PC-9 (cell line): ENCODE measurements at places on chromosomes 1 and 21. TPM values are rescaled to one million over a fixed set of nuclear protein-coding genes. Genes with fewer than 3 reads are reported as not detected.
A peak's percentile ranks its signal among the peaks of the same experiment; 100 is the strongest.

The TCEA3 gene
- 2.7 and 3.5 TPM in 2 replicates for total RNA-seq

The PLXNA2 gene
- total RNA-seq, result 10.2 and 15.6 TPM in 2 replicates

The GJB5 gene
- total RNA-seq, result 18.1 and 20.0 TPM in 2 replicates

The OR2T29 gene
- total RNA-seq, result not detected in 2 replicates

The CELA2B gene
- not detected in 2 replicates for total RNA-seq

The CLSTN1 gene
- total RNA-seq, result 138 and 140 TPM in 2 replicates

The LIN28A gene
- total RNA-seq, result not detected in 2 replicates

The CCDC181 gene
- total RNA-seq, result 0.37 TPM in 1 of 2 replicates, not detected in the other

The CD247 gene
- total RNA-seq, result not detected in 2 replicates

The BPNT1 gene
- total RNA-seq, result 41.5 and 50.8 TPM in 2 replicates

The SAMD11 gene
- 0.59 and 2.2 TPM in 2 replicates for total RNA-seq

The SLC6A17 gene
- 3.2 and 4.5 TPM in 2 replicates for total RNA-seq

The PGBD5 gene
- not detected in 2 replicates for total RNA-seq

The ESPN gene
- total RNA-seq, result 18.6 and 32.3 TPM in 2 replicates

The TMIGD3 gene
- not detected in 2 replicates for total RNA-seq

DNA sequence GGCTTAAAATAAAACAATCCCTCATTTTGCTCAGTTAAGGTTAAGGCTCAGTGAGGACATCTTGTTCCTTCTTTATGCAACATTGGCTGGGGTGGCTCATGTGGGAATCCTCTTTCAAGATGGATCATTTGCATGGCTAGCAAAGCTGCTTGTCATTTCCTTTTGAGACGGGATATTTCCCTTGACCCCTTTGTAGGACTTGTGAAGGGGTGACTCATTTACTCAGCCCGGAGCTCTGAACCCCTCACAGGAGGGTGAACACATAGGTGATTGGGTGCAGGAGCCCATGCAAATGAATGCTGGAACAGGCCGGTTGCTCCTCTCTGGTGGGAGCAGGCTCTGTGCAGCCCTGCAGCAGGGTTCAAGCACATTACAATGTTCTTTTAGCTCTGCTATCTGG, 15.8 kb upstream of the C8A start:
- no peak for DNase-seq

DNA sequence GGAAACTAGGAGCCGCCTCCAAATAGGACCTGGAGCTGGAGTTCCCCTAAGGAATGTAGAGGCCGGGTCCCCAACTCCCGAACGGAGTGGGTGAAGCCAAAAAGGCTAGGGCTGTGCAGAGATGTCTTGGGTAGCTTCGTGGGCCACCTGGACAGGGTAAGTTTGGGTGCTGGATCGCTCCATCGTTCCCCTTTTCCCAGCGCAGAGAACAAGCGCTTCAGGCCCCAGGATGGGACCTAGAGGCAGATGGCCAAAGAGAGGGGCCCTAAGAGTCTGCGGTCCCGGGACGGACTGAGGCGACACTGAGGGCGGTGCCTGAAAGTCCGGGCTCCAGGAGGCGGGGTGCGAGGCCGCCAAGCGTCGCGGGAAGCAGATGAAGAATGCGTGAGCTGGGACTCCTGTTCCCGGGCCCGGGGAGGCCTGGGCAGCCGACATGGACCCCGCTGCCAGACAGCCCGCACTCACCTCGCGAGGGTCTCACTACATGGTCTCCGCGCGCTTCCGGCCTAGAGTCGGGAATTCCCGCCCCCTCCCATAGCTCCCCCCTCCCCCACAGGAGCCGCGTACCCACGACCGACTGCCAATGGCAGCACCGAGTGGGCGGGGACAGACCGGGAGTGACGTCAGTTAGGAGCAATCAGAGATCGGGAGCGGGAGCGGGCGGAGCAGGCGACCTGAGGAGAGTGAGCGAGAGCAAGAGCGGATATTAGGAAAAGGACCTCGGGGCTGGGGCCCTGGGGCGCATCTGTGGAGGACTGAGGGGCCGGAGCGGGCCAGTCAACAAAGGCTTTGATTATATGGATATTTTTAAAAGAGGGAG, at the start of gene SLC39A1:
Gene SLC39A1, minus strand, starts transcription at position 508 of the 820 bp plus-strand sequence. CDS start 822 bp downstream, outside the sequence.
- peak; percentile 91 for DNase-seq

- no peak for DNase-seq
Measured at GRCh38 chr1:224321706-224322105, 8.3 kb downstream of the NVL start.

GRCh38 chr1:7247791-7248548, 462.7 kb downstream of the CAMTA1 start:
- no peak for DNase-seq

DNA sequence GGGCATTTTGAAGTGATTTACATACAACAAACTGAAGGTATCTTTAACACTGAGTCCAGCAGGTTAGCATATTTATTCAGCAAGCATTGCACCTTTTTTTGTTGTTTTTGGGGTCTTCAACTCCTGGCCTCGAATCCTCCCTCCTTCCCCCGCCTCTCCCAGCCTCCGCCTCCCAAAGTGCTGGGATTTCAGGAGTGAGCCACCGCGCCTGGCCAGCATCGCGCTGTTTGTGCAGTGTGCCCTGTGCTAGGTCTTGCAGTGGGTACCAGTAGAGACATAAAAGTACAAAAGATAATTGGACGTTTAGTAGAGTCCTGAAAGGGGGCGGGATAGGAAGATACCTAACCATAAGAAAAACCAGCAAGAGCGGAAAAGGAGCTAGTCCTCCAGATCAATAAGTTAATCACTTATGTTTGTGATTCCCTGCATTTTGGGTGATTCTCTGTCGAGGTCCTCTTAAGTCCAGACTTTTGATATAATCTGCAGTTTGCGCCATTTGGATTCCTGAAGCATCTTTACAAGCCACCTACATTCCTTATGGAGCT, 111.8 kb downstream of the OSBPL9 start:
- no peak for DNase-seq

DNA sequence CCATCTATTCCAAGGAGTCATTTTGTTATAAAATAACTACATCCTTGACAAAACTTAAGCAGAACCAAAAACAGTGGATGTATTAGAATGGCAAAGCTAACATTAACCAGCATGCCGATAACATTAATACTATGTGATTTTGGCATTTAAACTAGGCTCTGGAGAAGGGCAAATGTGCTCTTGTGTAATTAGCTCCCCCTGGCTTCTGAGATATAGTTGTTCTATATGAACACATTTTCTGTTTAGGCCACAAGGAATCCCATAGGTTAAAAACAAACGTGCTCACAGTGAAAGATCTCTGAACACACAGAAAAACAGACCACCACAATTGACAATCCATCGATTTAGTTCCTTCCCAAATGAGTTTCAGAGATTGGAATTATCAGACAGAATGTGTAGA, 57.4 kb upstream of the TARS2 start:
- no peak for DNase-seq

DNA sequence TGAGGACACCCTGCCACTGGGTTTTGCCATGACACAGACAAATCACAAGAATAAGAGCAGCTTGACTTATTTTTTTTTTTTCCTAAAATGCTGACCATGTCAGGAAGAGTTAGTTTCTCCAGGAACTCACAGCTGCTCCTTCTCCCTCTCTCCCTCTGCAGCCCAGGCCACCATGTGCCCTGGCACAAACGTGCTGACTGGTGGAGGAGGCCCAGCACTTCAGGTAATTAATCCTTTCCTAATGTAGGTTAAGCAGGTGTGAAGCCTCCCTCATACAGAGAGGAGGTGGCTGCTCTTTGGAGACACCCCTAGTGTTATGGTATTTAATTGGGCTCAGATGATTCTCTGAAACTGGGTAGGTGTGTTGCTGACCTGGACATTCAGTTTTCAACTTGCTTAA, 129.8 kb upstream of the USH2A start:
- no peak for DNase-seq

GRCh38 chr1:2532485-2533160, 2.6 kb upstream of the HES5 start:
- no peak for DNase-seq

DNA sequence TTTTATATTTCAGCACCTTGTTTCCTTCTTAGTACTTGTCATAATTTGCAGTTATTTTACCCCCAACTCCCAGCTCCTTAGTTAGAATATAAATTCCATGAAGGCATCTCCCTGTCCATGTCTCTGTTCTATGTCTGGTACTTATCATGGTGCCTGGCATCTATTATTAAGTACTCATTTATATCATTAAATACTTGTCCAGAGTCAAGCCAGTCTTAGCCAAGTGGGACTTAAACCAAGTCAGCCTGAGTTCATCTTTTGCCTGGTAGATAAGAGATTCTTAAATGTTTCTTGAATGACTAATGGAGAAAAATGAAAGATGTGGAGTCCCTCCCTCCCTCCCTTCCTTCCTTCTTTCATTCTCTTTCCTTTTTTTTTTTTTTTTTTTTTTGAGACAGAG, 9.4 kb downstream of the SLC25A44 start:
- DNase-seq, result no peak

DNA sequence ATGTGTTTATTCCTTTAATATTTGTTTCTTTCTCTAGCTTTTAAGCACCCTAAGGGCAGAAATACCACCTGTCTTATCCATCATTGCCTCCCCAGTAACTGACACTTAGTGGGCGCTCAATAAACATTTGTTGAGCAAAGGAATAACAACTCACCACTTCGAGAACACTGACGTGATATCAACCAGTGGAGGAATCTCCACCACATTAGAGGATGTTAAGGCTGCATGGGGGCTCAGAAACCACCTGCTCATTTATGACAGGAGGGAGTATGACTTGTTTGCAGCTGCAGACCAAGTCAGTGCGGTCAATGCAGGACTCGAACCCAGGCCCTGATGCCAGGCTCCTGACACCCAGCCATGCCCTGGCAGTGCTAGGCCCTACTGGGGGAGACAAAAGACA, 102.6 kb downstream of the MRPL37 start:
- no peak for DNase-seq

GRCh38 chr1:234549447-234550021, 60.4 kb downstream of the IRF2BP2 start:
- DNase-seq, result no peak

- no peak for DNase-seq
Measured at GRCh38 chr1:198794498-198794897, 155.7 kb downstream of the PTPRC start.

- peak; percentile 74 for DNase-seq
Measured at GRCh38 chr1:206503591-206504362, 3.6 kb upstream of the RASSF5 start.

DNA sequence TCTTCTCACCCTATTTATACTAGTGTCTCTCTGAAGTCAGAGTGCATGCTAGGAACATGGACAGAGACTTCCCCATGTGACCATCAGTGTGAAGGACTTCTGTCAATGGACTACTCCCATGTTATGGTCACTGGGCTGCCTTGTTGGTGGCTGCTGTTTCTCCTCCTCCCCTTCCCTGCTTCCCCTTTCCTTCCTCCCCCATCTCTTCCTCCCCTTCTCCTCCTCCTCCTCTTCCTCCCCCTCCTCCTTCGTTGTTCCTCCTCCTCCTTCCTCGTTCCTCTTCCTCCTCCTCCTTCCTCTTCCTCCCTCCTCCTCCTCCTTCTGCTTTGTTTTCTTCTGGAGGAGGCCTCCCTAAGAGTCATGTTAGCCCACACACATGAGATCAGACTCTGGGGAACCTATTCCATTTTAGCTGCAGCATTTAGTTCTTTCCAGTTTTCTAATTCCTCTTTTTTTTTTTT, 35.8 kb downstream of the IER5 start:
- no peak for DNase-seq

GRCh38 chr1:172658871-172659453, at the start of gene FASLG:
FASLG (plus strand) TSS chr1:172659103; CDS start chr1:172659202, 99 bp downstream.
- no peak for DNase-seq

DNA sequence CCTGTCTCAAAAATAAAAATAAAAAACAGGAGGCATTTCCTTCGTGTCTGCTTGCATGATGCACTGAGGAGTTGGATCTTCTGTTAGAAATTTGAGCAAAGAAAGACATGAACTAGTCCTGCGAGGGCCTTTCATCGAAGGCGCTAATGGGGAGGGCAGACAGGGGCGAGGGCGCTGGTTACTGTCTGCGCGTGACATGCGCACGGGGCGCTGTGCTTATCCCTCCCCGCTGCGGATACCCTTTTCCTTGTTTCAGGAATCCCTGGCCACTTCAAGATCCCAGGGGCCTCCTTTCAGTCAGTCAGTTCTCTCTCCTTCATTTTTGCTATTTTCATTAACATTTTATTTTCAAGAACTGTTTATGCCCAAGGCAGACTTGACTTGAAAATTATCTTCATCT, 545.8 kb downstream of the KIF26B start:
- DNase-seq, result no peak

DNA sequence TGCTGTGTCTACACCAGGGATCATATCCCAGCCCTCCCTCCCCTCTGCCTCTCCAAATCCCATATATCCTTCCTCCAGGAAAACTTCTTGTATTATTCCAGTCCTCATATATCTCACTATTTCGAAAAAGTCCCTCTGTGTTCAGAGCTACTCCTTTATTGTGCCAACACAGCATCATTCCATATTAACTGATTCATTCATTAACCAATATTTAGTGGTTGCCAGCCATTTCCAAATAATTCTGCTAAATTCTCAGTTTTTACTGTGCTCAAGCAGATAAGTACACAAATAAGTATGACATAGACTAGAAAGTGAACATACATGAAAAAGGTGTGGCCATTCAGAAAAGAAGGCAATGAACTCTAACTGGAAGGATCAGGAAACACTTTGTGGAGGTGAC, 241.6 kb upstream of the DUSP10 start:
- no peak for DNase-seq

GRCh38 chr1:204041232-204041767, 31.6 kb upstream of the SOX13 start:
- no peak for DNase-seq

DNA sequence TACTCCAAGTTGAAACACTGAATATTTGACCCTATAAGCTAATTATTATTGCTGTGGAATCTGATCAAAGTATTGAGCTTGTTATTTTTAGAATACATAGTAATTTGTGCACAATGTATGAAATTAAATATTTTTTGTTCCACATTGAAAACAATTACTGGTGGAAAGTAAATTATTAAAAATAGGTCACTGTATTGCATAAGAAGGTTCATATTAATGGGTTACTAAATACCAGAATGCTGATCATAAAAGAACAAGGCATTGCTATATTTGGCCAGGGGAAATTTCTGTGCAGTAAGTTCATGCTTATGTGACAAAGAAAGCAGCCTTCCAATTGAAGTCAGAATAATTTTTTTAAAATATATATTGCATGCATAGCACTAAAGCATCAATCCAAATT, 159.4 kb downstream of the TPR start:
- no peak for DNase-seq

DNA sequence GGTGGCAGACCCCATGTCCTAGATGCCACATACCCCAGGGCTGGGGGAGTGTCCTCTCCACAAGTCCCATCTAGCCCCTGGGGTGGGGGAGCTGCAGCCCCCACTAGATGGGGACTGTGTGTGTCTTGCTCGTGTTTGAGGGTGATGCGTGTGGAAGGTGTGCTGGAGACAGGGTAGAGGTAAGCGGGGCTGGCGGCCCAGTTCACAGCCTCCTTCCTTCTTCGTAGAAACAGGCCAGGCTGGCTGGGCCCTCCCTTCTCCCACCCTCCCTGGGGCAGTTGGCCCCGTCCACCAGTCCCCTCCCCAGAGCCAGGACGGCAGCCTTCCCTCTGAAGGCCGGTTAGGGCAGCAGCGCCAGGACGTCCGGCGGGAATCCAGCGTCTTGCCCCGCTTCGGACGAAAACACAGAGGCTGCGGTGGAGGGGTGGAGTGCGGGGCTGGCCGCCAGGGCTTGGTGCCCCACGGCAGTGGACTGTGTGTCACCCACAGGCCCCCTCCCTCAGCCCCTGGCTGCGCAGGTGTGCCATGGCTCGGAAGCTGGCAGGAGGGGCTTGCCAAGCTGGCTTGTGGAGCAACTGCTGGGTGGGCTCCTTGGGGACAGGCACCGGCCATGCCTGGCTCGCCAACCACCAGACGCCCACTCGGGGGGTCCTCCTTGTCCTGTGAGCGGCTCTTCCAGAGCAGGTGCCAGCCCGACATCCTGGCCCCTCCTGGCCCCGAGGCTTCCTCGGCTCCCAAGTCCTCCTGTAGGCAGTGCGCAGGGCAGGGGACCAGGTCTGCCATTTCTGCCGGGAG, 3.6 kb downstream of the PRDM16 start:
- no peak for DNase-seq

GRCh38 chr1:239951511-239952140, 140.1 kb upstream of the FMN2 start:
- DNase-seq, result peak; percentile 48
